Sciatic nerve (tissue), 2 donors: ENCODE measurements at places on chromosomes 1 and 21. TPM values are rescaled to one million over a fixed set of nuclear protein-coding genes. Genes with fewer than 3 reads are reported as not detected.
A peak's percentile ranks its signal among the peaks of the same experiment; 100 is the strongest.

HHAT gene
- 7.7 TPM for total RNA-seq

OXCT2 gene
- 8.5 TPM for total RNA-seq

GBP5 gene
- total RNA-seq, result 6.4 TPM

CELA2B gene
- total RNA-seq, result not detected

DNA sequence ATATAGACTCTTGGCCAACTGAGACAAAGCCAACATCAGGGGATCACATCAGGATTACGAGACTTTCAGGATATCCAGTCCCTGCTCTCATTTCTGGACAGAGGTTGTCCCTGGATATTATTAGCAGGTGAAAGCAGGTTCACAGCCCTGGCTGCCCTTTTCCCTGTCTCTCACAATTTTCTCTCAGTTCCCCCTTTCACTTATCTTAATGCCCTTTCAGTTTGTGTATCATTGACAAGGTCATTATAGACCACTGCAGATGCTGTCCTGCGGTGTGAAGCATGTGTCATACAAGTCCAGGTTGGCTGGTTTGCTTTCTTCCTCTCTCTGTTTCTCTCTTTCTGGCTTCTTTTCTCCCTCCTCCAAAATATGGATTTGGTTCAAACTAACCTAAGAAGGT is 2.1 kb upstream of the KLHDC9 start:
- DNase-seq, result no peak

DNA sequence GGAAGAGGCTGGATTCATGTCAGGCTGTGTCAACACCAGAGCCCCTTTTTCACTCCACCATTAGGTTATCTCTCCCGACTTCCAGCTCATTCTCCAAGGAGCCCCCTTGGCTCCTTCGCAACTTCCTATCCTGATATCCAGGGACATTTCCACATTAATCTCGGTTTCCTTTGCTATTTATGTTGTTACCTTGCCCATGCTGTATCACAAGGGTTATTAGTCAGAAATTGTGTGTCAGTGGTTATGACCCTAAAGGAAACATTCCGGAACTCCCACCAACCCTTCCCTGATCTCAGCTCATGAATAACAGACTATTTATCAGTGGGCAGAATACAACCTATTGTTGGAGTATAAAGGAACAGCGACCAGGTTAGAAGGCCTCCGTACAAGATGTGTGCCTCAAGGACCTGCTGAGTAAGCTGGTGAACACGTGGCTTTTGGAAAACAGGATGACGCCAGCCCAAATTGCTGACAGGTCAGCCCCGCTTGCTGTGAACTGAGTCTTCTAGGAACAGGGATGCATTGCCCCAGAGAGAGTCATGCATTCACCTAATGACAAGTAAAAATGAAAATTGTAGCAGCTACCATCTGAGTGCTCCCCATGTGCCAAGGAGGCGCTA is 121.5 kb downstream of the PLPP3 start:
- no peak for DNase-seq

- DNase-seq, result no peak
These were observed 24.4 kb upstream of the RGS5 start for GRCh38 chr1:163227126-163227525.

DNA sequence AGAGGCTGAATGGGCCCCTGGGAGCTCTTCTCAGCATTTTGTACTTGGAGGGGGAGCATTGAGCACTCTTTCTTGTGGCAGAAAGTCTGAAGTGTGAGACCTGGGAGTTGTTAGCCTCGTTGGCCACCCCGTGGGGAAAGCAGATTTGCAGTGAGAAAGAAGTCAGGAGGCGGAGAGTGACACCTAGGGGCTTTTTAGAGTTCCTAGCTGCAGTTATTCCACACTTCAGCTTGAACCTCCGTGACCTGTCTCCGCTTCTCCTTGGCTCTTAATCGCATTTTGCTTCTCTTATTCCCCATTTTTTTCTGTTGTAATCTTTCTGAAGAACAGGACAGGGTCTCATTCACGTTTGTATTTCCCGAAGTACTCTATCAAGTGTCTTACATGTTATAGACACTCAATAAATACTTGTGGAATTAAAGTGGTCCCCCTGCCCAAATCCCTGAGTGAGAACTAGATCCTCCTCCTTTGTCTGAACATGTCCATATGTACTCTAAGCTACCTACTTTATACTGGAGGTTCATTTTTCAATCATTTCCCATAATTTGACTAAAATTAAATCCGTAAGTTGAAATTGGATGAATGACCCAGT is 14.5 kb upstream of the C1orf141 start:
- peak; percentile 68 for DNase-seq

GRCh38 chr1:95388031-95388430 is 154.0 kb downstream of the RWDD3 start:
- no peak for DNase-seq

DNA sequence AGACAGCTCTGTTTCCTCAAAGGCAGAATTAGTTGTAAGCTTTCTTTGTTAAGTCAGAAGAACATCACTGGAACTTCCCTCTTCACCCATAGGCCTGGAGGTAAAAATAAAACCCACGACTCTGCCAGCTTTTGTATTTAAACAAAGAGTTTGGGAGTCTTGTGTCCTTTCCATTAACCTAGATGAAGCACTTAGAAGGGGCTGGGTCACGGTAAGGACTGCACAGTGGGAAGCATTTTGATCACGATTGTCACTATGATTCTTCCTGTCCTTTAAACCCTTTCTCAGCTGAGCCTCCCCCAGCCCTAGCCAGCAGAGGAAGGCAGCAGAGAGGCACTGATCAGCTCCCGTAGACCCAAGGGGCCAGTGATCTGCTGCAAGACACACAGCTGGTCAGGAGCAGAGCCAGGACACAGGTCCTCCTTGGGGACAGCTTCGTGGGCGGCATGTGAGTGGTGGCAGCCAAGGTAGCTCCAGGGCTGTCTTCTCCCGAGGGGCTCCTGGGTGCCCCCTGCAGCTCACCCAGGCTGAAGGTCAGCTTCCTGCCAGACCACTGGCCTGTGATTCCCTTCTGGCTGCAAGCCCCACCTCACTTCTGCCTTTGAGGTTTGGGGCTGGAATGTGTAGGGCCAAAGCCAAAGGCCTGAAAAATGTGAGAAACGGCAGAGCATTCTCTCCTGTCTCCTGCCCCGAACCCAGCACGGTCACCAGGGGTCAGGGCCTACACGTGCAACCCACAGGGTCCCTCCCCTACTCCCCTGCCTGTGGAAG is 4.0 kb upstream of the LAPTM5 start:
- no peak for DNase-seq

DNA sequence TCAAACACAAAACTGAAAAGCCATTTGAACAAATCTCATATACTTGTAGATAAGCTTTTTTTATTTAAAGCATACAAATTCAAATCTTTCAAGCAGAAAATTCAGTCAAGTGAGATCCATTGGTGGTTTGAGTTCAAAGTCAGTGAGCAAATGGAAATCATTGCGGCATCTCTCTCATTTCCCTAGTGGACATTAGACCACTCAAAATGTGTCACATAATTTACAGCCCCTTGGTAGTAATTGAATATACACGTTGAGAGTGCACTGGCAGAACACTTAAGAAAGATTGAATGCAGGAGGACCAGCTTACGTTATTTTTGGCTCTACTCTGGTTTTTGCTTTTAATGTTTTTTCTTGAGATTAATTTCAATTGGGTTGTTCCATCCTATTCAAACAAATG is 633.7 kb downstream of the USP25 start:
- DNase-seq, result no peak

GRCh38 chr1:56295949-56296929 is 283.1 kb downstream of the PLPP3 start:
- DNase-seq, result no peak

DNA sequence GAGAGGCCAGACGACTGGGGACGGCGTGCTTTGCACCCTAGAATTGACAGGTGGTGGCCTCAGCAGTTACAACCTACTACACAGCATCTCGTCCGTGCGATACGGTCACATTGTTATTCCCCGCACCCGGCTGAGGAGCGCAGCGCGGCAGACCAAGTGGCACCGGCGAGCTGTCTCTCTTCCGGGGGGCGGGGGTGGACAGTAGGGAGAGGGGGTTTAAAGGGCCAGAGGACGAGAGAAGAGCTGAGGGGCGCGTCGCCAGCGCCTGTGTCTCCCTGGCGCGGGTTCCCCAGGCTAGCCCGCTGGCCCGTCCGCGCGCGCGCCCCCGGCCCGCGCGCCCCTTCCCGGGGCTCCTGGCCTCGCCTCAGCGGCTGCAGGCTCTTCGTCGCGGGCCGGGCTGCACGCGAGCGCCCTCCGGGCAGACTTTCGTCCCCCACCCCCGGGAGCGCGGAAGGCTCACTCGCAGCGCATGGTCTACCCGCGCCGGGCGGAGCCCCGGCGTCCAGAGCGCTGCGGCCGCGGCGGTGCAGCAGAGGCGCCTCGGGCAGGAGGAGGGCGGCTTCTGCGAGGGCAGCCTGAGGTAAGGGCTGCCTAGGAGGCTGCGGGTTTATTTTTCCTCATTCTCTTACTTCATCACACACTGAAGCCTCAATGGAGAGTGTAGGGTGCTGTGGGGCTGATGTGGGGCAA is at the start of gene PDE4B:
TSS of gene PDE4B (plus strand) at position 227 of the 690 bp plus-strand sequence.
- no peak for DNase-seq

DNA sequence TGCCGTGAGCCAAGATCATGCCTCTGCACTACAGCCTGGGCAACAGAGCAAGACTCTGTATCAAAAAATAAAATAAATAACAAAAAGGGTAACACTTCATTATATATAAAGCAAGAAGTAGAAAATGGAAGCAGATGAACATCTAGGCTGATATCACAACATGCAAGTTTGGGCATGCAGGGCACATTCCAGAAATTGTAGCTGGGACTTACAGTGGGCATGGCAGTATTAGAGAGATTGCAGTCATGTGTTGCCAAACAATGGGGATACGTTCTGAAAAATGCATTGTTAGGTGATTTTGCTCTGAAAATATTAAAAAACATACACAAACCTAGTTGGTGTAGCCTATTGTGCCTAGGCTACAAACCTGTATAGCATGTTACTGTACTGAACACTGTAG is 441.0 kb upstream of the PRMT6 start:
- no peak for DNase-seq

DNA sequence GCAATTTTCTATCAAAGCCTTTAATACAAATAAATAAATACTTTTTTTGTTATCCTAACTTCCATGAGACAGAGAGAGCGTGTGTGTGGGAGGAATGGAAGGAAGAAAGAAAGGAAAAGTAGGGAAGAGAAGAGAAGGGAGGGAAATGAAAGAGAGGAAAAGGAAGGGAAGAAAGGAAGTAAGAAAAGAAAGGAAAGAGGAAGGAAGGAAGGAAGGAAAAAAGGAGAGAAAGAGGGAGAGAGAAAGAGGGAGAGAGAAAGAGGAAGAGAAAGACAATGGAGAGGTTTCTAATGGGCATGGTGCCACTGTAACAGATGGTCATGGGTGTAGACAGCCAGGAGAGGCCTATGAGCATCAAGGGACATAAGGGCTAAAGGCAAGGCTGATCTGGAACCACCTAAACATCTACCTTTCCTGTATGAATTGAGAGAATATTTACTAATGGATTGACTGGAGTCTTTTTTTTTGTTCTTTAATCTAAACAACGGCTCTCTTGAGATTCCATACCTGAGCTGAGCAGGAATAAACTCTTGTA is 234.9 kb downstream of the PTPRC start:
- no peak for DNase-seq

- DNase-seq, result no peak
These were observed 322.8 kb downstream of the TTLL7 start for GRCh38 chr1:83676106-83676505.

DNA sequence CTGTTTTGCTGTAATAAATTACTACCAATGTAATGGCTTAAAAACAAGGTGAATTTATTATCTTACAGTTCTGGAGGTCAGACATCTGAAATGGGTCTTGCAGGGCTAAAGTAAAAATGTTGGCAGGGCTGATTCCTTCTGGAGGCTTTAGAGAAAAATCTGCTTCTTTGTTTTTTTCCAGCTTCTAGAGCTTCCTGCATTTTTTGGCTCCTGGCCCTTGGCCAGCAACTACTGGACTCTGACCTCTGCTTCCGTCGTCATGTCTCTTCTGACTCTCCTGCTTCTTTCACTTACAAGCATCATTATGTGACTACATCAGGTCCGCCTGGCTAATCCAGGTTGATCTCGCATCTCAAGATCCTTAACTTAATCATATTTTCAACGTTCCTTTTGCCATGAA is 350.9 kb downstream of the S1PR1 start:
- DNase-seq, result peak; percentile 85

GRCh38 chr1:91273875-91274274 is 130.8 kb downstream of the HFM1 start:
- DNase-seq, result no peak

DNA sequence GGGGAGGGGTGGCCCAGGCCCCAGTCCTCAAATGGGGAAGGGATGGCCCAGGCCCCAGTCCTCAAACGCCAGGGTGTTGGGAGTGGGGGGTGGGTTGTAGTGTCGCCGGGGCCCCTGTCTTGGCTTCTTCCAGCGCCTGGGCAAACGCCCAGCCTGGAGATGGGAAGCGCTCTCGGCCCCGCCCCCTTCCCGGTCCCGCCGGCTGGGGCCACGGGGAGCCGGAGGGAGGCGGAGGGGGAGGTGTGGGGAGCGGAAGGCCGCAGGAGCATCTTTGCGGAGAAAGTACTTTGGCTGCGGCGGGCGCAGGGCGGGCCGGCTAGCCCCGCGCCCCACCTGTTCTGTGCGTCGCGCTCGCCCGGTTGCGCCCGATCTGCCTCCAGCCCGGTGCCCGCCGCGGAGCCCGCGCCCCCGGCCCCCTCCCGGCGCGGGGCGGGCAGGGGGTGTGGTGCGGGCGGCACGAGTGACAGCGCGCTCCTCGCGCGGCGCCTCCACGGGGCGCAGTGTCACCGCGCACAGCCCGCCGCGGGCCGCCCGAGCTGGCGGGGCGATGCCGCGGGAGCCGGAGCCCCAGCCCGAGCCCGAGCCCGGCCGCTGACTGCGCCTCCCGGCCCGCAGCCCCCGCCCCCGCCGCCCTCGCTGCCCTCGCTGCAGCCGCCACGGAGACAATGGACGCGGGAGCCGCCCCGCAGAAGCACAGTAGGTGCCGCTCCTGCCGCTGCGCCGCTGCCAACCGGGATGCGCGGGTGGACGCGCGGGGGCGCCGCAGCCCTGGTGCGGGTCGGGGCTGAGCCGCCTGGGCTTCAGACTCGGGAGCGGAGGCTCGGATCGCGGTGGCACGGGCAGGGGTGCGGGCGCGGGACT is 31.1 kb upstream of the PEX10 start:
- no peak for DNase-seq

- DNase-seq, result no peak
These were observed 142.1 kb downstream of the MRPS6 start for GRCh38 chr21:34215501-34215900.

DNA sequence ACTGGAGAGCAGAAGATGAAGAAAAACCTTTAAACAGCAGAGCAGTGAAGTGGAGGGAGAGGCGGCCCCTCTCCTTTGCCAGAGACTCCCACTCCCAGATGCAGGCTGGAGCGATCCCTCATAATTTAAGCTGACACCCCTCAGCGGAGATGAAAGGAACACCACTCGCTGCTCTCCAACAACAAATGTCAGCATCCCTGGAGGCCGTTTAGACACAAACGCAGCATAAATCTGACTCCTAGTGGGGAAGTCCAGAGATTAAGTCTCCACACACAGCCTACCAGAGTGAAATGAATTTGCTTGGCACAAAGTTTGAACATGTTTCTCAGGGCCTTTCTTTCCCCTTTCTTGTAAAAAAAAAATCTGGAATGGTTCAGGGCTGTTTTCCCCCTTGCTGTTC is 137.8 kb downstream of the LMX1A start:
- DNase-seq, result no peak
